Myocyte (in vitro differentiated cells): ENCODE measurements at places on chromosomes 11 and 22.

GRCh38 chr11:2194877-2195755 is 23.5 kb upstream of the TH start:
- peak; percentile 87 for DNase-seq

GRCh38 chr22:32846780-32847491 is 45.4 kb downstream of the TIMP3 start:
- DNase-seq, result no peak

GRCh38 chr11:116357784-116358544 is 414.8 kb downstream of the BUD13 start:
- no peak for DNase-seq

DNA sequence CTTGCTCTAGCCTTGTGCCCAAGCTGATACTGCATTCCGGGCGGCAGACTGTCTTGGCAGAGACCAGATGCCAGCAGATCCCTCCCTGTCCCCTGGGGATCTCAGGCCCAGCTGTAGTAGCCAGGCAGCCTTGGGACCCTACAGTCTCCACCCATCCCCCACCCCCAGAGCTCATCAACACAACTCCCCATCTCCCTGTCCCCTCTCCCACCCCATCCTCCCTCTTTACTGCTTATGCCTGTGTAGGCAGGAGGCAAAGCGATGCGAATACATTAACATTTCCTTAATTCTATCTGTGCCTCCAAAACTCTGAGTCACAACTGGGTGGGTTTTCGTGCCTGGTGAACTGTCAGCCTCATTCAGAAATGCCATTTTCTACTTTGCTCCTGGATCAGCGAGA is 547.6 kb downstream of the BUD13 start:
- no peak for DNase-seq

DNA sequence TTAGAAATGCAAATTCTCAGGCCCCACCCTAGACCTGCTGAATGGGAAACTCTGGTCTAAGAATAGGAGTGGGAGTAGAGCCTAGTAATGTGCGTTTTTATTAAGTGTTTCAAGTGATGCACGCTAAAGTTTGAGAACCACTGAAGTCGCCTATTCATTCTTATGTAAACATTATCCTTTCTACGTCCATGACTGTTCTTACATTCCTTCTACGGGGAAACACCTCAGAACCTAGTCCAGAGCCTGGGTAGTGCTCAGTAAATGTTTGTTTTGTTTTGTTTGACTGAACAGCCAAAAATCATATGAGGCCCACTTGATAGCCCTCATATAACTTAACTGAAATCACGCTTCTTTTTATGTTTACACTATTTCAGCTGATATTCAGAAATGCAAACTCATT is 29.8 kb downstream of the VSIG10L2 start:
- no peak for DNase-seq

GRCh38 chr11:131240421-131240820 is 130.0 kb upstream of the NTM start:
- DNase-seq, result no peak

- no peak for DNase-seq
Observed at GRCh38 chr22:37172266-37173245, 15.5 kb downstream of the C1QTNF6 start.

- peak; percentile 69 for DNase-seq
Observed at GRCh38 chr11:123707606-123708205, 33.8 kb downstream of the ZNF202 start.

DNA sequence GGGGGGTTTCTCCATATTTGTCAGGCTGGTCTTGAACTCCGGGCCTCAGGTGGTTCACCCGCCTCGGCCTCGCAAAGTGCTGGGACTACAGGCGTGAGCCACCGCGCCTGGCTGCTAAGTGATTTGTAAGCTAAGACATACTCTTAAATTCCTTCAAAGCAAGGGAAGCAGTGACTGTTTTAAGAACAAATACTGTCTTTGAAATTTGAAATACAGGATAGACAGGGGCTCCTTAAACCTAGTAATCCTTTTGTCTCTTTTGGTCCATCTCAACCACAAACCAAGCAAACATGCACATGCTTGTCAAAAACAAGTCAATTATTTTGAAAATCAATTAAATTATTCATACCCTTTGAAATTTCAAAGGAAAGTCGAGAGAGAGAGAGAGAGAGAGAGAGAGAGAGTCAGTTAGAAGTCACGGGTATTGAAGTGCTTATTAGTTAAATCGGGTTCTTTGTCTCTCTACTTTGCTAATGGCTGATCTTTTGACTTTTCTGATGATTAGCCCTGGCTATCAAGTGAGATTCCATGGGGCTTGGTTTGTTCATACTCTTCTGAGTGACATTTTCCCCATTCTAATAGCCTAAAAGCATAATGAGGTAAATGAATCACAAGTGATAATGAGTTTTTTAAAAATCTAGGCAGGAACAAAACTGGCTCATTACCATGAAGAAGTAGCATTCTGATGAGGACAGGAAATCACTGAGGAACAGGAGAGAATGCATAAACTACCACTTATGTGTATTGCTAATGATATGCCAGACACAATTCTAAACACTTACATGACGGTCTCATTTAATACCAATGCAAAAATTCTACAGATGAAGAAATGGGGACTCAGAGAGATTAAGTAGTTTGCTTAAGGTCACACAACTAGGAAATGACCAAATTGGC is 48.0 kb downstream of the MCHR1 start:
- no peak for DNase-seq

GRCh38 chr11:110065189-110065588 is 28.0 kb upstream of the ZC3H12C start:
- DNase-seq, result peak; percentile 14

- no peak for DNase-seq
Observed at GRCh38 chr11:108983636-108984420, 319.0 kb downstream of the DDX10 start.

DNA sequence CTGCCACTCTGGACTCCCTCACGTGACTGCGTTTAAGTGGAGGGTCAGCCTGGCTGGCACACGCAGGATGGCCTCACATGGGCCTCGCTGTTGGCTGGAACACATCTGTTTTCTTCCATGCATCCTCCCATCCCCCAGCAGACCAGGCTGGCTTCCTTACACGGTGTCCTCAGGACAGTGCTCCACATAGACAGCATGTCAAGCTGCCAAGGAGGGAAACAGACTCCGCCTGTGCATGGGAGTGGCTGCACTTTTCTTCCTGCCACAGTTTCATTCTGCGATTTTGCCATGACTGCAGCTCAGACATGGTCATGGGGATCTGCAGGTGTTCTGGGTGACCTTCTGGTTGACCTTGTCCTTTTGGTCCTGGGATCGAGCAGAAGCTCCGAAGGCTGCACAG is 344.2 kb downstream of the SHANK2 start:
- DNase-seq, result no peak

DNA sequence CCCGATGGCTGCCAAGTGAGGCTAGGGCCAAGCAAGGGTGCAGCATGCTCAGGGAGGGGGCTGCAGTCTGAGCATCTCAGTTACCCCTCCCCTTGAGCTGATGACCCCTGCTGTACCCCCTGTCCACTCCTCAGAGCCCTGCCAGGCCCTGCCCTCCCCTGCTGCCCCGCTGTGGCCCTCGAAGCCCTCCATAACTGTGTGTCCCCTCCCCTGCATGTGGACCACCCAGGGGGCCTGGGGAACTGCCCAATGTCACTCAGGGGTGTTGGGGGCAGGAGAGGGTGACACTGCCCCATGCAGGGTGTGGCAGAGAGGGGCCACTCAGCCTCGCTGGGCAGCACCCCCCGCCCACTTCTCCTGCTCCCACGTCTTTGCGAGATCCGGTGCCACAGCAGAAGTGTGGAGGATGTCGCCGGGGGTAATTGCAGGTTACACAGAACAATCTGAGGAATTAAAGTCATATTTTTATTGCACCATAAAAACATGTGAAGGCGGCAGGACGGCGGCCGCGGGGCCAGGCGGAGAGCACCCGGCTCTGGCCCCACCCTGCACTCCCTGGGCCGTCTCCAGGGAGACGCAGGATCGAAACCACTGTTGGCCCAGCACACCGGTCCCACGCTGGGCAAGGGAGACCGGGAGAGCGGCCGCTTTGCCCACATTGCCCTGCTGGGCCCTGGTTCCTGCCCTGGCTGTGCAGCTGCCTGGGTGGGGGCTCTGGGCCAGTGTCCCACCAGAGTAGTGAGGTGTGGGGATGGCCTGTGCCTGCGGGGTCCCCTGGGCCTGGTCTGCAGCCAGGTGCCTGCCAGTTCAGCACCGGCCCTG is 18.7 kb upstream of the GNB1L start:
- no peak for DNase-seq

GRCh38 chr11:76226626-76227025 is 20.3 kb upstream of the WNT11 start:
- no peak for DNase-seq

DNA sequence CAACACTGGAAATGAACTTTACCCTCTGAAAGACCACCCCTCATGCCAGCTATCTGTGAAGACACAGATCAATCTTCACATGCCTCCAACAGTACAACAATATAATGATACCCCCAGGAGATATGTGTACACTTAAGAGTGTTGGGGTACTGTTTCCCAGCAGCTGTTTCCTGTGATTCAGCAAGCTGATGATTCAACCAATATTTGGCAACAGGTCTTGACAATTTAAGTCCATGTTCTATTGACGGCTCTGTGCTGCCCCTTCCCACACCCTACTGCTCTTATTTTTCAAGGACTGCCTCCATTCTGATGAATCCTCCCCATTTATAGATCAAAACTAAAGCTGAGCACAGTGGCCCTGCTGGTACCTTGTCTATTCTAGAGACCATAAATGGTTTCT is 6.6 kb downstream of the SNX19 start:
- peak; percentile 62 for DNase-seq

- DNase-seq, result no peak
Observed at GRCh38 chr22:42915980-42916765, 59.1 kb upstream of the ARFGAP3 start.

GRCh38 chr11:47940904-47941649 is 39.3 kb upstream of the PTPRJ start:
- no peak for DNase-seq

GRCh38 chr11:19428206-19429002 is 187.7 kb upstream of the E2F8 start:
- DNase-seq, result no peak

- no peak for DNase-seq
Observed at GRCh38 chr11:71452199-71453036, 585 bp upstream of the NADSYN1 start.

DNA sequence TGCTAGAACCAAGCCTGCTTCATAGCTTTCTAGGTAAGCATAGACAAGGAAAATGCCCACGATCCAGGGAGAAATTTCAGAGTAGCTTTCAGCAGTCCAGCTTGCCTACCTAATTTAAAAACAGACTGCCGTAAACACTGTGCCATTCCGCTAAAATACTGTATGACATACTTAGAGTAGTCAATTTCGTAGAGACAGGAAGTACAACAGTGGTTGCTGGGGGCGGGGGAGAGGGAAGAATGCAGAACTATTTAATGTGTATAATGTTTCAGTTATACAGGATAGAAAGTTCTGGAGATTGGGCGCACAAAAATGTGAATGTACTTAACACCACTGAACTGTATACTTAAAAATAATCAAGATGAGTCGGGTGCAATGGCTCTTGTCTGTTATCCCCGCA is 56.7 kb downstream of the C11orf58 start:
- DNase-seq, result no peak

- DNase-seq, result no peak
Observed at GRCh38 chr11:26958005-26958701, 35.8 kb upstream of the FIBIN start.

DNA sequence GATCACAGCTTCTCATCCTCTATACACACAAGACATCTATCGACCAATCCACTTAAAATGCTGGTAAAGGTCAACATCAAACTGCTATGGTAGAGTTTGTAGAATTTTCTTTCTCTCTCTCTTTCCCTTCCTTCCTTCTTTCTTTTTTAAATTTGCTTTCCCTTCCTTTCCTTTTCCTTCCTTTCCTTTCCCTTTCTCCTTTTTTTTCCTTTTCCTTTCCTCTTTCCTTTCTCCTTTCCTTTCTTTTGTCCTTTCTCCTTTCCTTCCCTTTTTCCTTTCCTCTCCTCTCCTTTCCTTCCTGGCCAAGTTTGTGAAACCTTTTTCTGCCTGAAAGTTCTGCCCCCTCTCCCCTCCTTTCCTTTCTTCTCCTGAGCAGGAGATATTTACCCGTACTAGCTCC is 3.1 kb downstream of the C11orf97 start:
- DNase-seq, result no peak
